Fibroblast of villous mesenchyme (primary cell): ENCODE measurements at places on chromosomes 3 and 15. TPM values are rescaled to one million over a fixed set of nuclear protein-coding genes. Genes with fewer than 3 reads are reported as not detected.

DNA sequence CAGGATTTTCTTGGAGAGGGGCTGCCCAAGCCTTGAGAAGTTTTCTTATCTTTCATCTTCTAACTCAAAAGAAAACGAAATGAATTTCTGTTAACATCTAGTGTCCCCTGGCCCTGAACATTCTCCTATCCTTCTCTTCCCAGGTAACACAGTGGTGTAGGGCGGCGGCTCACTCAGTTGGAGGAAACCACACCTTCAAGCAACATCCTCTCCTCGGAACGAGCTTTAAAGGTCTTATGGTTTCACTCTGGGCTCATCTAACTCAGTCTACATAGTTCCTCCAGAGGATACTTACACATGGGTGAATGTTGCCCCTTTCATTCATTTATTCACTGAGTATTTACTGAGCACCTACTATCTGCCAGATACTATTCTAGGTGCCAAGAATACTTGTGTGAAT is 31.0 kb upstream of the KLHL6 start:
- no peak for DNase-seq

The IGSF10 gene
- 0.97 and 2.2 TPM in 2 replicates for total RNA-seq

The HHLA2 gene
- total RNA-seq, result not detected in 2 replicates

GRCh38 chr3:56769116-56769707 is 32.5 kb downstream of the ARHGEF3 start:
- no peak for DNase-seq

GRCh38 chr3:142857056-142857455 is 31.8 kb downstream of the PCOLCE2 start:
- no peak for DNase-seq

DNA sequence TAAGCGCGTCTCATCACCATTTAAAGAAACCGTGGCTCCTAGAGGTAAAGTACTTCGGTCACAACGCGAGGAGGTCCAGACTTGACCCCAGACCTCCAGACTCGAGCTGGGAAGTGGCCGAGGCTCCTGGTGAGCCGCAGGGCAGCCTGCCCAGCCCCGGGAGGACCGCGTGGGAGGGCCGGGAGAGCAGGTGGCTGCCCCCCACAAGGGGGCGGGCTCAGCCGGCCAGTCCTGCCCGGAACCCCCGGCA is at the start of gene SLC27A2:
TSS of gene SLC27A2 (plus strand) at position 228 of the 250 bp plus-strand sequence. CDS start 232 bp downstream, outside the sequence.
- peak; percentile 6 for DNase-seq

The HSPBAP1 gene
- 6.0 and 6.4 TPM in 2 replicates for total RNA-seq

DNA sequence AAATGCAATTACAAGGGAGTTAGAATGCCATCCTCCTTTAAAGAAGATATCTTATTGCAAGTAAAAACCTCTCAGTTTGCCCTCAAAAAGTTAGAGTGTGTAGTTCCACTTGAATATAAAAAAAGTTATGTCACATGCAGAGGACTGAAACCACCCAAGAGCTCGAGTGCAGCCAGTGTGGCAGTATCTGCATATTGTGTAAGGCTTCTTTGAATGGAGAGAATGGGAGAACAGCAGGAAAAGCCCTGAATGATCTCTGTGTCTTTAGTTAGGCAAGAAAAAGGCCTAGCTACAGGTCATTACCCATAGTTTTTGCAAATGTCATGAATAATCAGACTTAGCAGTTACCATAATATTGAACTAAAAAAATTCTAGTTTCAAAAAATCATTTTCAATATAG is 13.9 kb upstream of the TEX9 start:
- no peak for DNase-seq

- no peak for DNase-seq
These were observed 14.2 kb downstream of the TERC start for GRCh38 chr3:169750665-169751064.
